ENCODE measurements at places on chromosomes 12 and 14.

DNA sequence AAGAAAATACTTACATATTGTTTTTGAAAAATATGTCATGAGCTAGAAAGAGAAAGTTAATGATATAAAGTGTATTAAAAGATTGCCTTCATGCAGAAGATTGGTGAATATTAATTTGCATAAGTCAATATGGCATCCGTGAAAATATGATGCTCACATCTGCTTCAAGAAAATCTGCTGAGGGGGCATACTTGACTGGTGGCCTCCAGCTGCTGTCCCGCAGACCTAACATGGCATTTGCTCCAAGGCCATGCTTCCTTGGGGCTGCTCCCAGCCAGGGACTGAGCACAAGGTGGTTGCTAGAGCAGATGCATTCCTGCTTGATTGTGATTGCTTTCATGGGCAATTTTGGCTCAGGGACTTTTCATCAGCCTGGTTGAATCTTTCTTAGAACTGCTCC is 133.8 kb downstream of the TTC6 start:
- no peak for DNase-seq

GRCh38 chr12:67362526-67362925 is 93.4 kb downstream of the CAND1 start:
- peak; percentile 50 for DNase-seq

DNA sequence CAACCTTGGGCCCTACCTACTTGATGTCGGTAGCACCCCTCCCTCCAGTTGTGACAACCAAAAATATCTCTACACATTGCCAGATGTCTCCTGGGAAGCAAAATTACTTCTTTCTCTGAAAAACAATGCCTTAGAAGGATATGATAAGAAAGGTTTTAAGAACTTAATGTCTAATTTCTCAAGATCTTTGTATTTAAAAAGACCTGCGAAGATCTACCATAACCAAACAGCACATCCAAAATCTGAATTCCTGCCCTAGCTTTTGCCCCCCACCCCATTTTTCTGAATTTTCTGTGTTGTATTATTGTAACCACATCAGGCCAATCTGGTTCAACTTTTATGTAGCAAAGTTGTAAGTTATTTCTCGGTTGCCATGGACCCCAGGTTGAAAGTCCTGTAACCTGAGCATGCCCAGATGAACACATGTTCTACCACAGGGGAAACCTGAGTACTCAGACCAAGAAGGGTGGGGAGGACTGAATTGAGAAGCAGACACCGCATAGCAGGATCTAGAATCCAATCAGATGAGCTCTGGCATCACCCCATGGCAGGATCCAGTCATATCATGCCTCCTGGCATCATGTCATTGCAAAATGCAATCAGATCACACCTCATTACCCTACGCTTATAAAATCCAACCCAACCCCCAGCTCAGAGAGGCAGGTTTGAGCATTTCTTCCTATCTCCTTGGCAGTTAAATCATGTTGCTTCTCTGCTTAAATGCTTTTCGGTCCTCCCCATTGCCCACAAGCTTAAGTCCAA is 8.7 kb downstream of the TMEM253 start:
- DNase-seq: no peak

GRCh38 chr14:95500201-95500681 is 16.2 kb downstream of the SYNE3 start:
- DNase-seq: no peak

- peak; percentile 40 for DNase-seq
Observed at GRCh38 chr14:76917158-76917596, 91.0 kb downstream of the LRRC74A start.

GRCh38 chr12:47868552-47869031 is 36.2 kb downstream of the VDR start:
- DNase-seq: no peak

DNA sequence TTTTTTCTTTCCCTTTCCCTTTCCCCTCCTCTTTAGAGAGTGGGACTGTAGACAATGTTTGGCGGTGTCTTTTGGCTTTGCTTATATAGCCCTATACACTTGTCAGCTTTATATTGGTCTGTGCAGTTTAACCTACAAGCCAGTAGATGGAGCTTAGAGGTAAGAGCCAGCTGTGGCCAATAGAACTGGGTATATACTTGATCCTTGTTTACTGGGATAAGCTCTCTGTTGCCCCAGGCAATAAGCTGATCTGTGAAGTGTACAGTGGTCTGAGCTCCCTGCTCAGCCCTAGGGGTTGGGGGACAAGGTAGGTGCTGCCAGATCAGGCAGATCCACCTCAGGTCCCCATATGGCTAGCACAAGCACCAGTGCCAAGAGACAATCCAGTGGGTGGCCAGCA is 434.1 kb downstream of the NOVA1 start:
- DNase-seq: peak; percentile 18

DNA sequence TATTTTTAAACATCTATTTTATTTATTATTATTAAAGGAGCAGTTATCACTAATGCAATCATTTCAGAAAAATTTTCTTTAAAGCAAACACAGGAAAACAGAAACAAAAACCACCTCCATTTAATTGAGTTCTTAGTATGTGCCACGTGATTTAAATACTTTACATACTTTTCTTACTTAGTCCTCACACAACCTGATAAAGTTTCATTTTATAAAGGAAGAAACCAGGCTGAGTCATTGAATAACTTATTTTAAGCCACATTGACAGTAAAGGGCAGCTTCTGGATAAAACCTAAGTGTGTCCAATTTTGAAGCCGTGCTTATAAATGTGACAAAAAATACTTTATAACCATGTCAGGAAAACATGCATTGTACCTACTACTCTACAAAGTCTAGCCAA is 57.1 kb upstream of the PCED1B start:
- DNase-seq: no peak

DNA sequence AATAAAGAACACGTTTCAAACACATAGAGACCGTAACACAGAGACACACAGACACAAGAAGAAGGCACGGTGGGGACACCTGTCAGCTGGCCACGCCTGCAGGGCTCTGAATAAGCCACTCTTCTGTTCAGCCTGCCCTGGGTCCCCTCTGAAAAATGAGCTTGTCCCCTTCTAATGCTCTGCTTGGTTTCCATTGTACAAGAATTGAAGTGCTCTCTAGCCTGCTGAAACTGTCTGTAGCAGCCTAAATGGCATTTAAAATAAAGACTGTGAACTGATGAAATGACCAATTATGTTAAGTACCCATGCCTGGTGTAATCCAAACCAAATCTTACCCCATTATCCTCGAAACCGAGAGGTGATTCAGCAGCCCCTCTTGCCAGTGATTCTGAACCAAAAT is 139.8 kb downstream of the FOXN3 start:
- no peak for DNase-seq

DNA sequence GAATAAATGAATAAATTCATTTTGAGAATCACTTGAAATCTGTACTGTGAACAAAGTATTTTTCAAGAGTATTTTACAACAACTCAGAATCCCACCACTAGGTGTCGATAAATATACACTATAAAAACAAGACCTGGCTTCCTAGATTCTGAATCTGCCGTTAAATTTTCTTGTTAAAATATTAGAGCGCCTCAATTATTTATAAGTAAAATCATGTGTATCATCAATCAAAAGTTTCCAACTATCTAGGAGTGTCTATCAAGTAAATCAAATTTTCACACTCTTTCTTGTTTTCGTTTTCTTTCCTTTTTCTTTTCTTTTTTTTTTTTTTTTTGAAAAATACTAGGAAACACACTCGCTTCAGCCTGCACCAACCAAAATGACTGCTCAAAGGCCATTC is 179.2 kb upstream of the DCN start:
- DNase-seq: peak; percentile 68

- DNase-seq: peak; percentile 91
Observed at GRCh38 chr12:57456145-57456700, 1.1 kb downstream of the INHBE start.

GRCh38 chr12:54585243-54585642 is 3.2 kb downstream of the PPP1R1A start:
- DNase-seq: no peak

DNA sequence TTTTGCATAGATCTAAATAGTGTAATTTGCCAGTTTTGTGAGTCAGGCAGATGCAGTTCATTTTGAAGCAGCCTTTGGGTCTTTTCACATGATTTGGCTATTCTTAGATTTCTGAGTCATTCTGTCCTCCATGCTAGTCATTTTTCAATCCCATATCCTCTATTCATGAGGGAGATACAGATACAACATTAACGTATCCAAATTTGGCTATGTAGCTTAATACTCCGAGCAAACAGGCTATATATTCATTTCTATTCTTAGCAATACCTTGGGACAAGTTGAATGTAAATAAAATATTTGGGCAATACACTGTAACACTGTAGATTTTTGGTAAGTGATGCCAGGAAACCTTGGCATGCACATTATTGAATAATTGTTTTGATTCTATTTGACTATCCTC is 270.7 kb upstream of the PDE3A start:
- no peak for DNase-seq

DNA sequence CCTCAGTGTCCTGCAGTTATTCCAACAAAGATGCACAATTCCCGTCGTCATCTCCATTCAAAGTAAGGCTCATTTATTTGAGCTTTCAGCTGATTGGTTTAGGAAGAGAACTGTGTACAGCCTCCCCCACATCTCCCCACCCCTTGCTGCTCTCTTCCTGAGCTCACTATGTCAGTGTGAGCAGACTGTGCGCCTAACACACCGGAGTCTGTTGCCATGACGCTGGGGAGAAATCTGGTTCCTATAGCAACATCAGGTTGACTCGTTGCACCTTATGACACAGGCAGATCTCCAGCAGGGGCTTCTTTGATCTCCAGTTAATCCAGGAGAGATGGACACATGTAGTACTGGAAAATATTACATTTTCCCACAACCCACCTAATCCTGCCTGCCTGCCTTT is 319.4 kb downstream of the CACNA1C start:
- DNase-seq: no peak

- no peak for DNase-seq
Observed at GRCh38 chr12:46946137-46946536, 120.3 kb upstream of the SLC38A4 start.

DNA sequence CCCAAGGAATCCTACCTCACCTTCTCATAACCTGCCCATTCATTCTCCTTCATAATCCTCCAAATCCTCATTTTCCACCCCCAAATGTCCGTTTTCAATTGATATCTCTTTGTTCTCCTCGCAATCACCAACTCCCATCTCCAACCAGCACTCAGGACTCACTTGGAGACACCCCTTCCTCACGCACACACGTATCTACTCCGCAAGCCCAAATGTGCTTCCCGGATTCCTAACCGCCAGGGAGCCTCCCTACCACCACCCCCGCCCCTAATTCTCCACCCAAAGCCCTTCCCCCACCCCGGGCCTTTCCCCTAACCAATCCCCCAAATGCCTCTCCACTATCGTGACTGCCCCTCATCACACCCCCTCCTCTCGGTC is 304 bp downstream of the KCTD10 start:
- DNase-seq: no peak

DNA sequence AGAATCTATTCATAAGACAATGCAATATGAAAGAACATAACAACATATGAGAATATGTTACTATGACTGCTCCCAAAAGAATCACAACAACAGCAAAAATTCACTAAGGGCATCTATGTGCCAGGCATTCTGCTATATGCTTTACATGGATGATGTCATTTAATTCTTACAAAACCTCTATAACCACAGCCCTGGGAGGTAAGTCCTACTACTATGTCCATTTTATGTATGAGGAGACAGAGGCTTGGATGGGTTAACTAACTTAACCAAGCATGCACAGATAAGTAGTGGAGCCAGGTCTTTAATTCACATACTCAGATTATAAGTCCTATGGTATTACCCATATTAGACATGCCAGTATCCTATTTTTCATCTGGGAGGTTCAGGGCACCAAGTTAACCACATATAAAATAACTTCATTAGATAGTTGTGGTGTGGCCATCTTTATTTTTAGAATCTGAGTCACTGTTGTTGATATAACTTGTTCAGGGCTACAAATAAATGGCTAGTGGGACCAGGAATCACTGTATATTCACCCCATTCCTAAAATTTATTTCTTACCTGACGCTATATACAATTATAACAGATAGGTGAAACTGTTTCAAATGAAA is 33.2 kb upstream of the RAD51AP1 start:
- DNase-seq: no peak

- no peak for DNase-seq
Observed at GRCh38 chr12:2646341-2646740, 148.4 kb upstream of the FKBP4 start.

DNA sequence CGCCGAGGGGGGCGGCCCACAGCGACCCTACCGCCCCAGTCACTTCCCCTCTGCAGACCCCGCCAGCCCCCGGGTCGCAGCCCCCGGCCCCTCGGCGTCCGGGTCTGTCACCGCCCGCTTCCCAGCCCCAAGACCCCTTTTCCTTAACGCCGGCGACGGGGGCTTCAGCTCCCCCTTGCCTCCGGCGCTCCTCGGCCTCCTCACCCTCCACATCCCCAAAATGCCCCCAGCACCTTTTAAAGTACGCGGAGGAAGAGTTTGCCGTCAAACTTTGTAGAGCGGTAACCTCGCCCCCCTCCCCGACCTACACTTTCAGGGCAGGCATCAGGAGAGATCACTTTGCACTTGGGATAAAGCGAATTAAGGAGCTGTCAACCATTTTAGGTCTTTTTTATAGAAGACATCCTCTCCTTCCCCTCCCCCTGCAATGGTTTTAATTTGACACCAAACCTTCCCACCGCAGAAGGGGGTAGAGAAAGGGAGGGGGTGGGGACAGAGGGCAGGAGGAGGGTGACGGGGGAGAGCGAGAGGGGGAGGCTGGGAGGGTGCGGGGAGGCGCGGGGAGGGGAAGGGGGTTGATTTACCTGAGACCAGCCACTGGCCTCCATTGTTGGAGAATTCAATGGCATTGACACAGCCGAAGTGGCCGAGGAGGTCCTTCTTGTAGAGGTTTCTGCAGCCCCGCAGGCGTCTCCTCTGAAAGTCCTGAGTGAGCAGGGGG is 578 bp downstream of the DCAF5 start:
- peak; percentile 41 for DNase-seq

GRCh38 chr12:109479761-109480160 is 2.3 kb downstream of the UBE3B start:
- no peak for DNase-seq

- no peak for DNase-seq
Observed at GRCh38 chr12:121277374-121277759, 19.1 kb downstream of the CAMKK2 start.

DNA sequence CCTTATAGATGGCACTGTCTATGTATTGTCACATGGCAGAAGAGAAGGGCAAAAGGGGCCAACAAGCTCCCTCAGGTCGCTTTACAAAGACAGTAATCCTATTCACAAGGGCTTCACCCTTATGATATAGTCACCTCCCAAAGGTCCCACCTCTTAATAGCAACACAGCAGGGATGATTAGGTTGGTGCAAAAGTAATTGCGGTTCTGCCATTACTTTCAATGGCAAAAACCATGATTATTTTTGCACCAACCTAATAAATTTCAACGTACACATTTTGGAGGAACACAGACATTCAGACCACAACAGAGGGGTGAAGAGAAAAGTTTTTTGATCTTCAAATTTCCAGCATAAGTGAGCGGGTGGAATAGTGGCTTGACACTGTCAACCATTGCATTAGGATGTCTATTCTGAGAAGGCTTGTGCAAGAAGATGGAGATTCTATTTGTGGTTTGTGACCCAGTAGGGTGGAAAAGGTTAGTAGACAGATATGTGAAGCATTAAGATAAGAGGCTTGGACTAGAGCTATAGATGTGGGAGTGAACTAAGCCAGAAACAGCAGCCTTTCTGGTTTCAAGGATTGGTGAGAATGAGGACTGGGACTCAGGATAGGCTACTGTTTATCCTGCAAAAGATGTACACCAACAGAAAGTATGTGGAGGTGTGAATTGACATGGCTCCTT is 75.5 kb upstream of the CPSF6 start:
- DNase-seq: no peak

- DNase-seq: no peak
Observed at GRCh38 chr14:98685725-98686124, 586.3 kb downstream of the BCL11B start.

GRCh38 chr12:68375756-68376695 is 43.9 kb upstream of the MDM1 start:
- DNase-seq: no peak
